ENCODE measurements at places on chromosomes 2 and 18.

DNA sequence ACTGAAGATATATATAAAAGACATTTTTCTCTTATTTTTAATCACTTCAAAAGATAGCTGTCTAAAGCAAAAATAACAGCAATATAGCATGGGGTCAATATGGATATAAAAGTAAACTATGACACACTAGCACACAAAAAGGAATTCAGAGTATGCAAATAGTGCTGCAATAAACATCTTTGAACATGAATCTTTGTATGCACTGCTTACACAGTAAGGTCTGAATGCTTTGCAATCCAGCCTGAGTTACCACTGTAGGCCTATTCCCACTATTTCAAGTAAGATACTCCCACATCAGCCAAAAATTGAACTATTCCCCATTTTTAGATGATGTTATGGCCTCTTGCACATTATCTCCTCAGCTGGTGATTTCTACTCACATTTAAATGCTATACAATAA lies 27.4 kb upstream of the ERCC3 start:
- no peak for DNase-seq

- DNase-seq = peak; percentile 75
Observed at GRCh38 chr18:45464619-45465018, 150.7 kb upstream of the SLC14A2 start.

- DNase-seq = no peak
Observed at GRCh38 chr2:147614471-147614870, 230.4 kb upstream of the ACVR2A start.

DNA sequence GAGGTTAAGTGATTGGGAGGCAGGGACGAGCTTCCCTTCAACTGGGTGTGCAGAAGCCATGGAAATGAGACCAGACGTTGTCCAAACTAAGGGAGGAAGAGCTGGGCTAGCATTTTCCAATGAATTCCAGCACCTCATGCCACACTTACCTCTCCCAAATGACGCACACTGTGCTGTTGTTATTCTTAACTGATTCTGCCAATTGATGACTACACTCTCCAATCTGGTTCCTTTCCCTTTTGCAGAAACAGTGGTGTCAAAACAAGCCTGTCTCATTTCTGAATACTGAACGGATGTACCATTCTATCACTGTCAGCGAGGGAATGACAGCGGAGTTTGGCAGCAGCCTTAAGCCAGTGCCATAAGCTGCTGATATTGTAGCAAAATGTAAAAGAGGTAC lies 380.5 kb upstream of the HNRNPA3 start:
- DNase-seq = no peak

DNA sequence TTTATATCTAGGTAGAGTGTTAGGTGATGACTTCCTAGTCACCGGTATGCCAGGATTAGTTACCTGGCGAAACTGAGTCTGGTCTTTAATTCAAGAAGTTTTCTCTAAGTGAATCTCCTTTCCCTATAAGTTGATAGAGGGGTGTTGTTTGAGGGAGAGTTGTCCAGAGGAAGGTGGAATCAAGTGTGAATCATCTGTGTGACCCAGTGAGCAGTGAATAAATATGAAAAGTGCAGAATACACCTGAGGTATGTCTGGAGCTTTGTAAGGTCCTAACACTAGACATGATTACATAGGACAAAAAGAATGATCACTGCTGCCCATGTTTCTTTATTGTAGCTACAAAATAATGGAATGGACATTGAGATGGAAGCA lies 11.2 kb downstream of the POU3F3 start:
- DNase-seq = no peak

DNA sequence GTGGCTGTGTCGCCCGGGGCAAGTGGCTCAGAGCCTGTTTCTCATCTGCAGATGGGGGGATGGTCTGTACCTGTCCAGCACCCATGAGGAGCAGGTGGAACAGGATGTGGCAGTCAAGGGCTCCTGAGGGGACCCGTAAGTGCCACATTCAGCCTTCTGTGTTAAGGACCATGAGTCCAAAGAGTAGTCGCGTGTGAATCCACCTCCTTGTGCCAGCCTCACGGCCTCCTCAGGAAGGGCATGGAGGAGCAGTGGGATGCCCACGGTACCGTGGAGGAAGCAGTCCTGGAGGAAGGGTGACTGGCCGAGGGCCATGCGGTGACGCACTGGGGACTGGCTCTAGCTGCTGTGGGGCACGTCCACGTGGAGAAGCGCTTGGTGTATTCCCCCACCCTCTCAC lies 61.1 kb downstream of the ODC1 start:
- no peak for DNase-seq

- DNase-seq = no peak
Observed at GRCh38 chr2:104840893-104841585, 12.9 kb upstream of the POU3F3 start.

All from SHP77 treated with DMSO at 0.1 percent for 48 hours (cell line).